ENCODE measurements at places on chromosomes 1 and 21.

GRCh38 chr1:167996266-167996665, 59.4 kb upstream of the MPC2 start:
- no peak for DNase-seq

DNA sequence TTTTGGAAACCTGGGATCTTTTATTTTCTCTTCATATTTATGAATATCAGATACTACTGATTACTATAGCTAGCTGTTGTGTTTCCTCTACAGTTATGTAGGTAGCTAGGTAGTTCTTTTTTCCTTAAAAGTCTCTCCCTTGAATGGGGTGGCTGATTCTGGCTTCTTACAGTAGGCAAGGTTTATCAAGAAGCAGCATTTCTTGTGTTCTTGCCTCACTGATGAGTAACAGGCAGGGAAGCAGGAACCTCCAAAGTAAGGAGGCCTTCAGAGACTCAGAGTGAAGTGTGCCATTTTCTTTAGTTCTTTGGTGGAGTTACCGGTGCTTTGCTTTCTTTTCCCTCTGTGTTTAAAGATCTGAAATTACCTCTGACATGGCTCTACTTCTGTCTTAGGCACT, 56.0 kb downstream of the ZMYM4 start:
- no peak for DNase-seq

DNA sequence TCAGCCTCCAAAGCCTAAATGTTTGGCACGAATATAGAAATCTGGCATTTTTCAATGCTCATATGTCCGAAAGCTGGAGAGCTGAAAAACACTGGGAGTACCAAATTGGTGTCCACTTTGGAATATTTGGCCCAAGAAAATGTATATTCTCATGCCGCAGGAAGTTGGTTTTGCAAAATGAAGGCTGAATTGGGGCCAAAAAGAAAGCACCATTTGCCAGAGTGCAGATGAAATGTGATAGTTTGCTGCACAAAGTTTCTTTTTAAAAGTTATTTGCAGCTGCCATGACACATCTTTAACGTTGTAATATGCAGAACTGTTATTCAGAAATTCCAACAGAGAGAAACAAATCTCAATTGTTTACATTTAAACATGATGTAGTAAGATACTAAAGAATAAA, 124.2 kb upstream of the LYPLAL1 start:
- no peak for DNase-seq

DNA sequence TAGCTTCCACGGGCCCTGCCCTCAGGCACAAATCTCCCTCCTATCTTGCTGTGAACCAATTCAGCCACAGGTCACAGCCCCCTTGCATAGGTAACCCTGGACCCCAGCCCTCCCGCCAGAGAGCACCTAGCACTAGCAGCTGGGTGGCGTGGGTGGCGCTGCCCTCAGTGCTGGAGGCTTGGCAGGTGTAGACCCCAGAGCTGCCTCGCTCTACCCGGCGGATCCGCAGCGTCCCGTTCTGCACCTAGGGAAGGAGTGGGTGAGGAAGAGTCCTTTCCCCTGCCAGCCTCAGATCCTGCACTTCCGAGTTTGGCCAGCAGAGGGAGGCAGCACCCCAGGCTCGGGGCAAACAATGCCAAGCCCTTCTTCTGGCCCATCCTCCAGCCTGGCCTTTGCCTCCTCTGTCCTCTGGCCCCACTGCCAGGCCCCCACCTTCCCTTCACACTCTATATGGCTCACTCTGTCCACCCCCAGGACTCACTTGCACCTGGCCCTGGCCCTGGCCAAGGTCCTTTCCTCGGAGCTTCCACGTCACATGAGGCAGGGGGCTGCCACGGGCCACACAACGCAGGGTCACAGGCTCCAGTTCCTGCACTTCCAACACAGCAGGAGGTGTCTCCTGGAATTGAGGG, 9.0 kb downstream of the IGSF9 start:
- DNase-seq, result no peak

DNA sequence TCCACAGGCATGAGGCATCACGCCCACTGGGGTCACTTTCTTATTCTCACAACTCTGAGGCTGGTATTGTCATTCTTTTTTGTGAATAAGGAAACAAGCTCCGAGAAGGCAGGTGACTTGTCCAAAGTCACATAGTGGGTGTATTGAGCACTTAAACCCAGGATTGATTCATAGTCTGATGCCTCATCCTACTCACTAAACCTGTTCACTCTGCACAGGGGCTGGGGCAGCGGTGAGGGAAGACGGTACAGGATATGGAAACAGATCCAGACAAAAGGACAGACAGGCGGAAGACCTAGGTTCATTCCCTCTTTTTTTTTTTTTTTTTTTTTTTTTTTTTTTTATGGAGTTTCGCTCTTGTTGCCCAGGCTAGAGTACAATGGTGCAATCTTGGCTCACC, 56.6 kb downstream of the NKAIN1 start:
- no peak for DNase-seq

GRCh38 chr1:86436041-86436440, 12.1 kb downstream of the CLCA2 start:
- DNase-seq, result no peak

- no peak for DNase-seq
Observed at GRCh38 chr1:33088119-33088906, 7.4 kb downstream of the AZIN2 start.

- no peak for DNase-seq
Observed at GRCh38 chr1:205077158-205077933, 6.9 kb downstream of the TMEM81 start.

GRCh38 chr1:183580281-183580682, 10.0 kb downstream of the NCF2 start:
- DNase-seq, result no peak

- peak; percentile 40 for DNase-seq
Observed at GRCh38 chr1:11684070-11684469, 3.1 kb upstream of the MAD2L2 start.

GRCh38 chr21:39196310-39196709, 13.1 kb upstream of the PSMG1 start:
- no peak for DNase-seq

GRCh38 chr1:178607718-178608408, 95.0 kb downstream of the TEX35 start:
- DNase-seq, result no peak

- DNase-seq, result no peak
Observed at GRCh38 chr1:232283864-232284263, 346.1 kb downstream of the SIPA1L2 start.

- DNase-seq, result no peak
Observed at GRCh38 chr1:146036241-146036964, 14.9 kb upstream of the HJV start.

GRCh38 chr1:3156936-3157335, 87.9 kb downstream of the PRDM16 start:
- no peak for DNase-seq

DNA sequence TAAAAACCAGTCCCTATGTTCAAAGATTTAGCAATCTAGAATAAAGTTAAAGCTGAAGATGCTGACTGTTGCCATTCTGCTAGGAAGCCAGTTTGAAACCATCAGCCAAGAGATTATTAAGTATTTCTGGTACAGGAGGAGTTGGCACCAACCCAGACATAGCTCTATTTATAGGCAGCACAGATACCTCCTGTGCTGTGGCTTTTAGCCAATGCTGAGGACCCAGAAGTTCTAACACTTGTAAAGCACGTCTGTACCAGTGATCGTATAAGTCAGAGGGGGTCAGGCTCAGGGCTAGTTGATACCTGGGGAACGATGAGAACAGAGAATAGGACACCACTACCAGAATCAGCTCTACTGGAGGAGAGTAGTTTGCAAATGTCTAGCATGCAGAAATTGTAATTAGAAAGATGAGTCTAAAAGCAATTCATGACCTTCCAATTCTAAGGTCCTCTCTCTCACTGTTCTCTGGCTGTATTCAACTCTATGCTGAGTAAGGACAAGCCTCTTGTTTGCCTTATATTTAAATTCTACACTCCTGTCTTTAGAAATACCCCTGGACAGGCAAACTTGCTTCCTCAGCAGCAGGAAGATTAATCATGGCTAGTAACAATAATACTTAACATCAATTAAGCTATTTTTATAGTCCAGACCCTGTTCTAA, 96.8 kb upstream of the PALMD start:
- peak; percentile 62 for DNase-seq

DNA sequence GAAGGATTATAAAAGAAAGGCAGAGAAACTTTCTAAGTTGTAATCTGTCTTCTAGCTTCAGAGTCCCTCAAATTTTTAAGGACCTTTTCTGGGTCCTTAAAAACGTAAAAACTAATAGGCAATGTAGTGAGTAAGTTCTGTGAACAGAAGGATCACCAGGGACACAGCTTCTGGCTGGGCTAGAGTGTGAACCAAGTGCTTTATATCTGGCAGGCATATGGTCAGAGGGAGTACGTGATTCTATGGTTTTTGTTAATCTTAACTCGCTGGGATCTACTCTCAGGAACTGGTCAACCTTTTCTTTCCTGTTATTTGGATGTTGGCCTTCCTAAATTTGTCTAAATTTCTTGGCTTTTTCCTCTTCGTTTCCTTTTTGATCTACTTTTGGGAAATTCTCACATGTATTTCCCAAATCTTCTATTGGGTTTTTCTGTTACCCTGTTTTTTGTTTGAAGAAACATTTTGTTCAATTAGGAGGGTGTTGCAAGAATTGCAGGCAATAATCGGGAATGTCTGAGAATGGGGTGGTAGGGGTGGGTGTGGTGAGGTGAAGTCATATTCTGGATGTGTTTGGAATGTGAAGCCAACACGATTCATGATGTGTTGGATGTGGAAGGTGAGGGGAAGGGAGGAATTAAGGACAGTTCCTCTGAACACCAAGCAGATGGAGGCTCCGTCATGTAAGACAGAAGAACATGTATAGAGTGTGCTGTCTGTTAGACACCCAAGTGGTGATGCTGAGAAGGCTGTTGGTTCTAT, 193.2 kb downstream of the FMN2 start:
- DNase-seq, result no peak

GRCh38 chr1:38336961-38337360, 290.4 kb upstream of the POU3F1 start:
- DNase-seq, result no peak

GRCh38 chr1:109509176-109510134, at the start of gene AMIGO1:
Gene AMIGO1, minus strand, starts transcription at chr1:109509727. Its CDS starts 815 bp downstream, at chr1:109508912.
- DNase-seq, result no peak

- DNase-seq, result no peak
Observed at GRCh38 chr1:186605762-186606350, 74.4 kb downstream of the PTGS2 start.

GRCh38 chr1:44645476-44646244, 28.6 kb downstream of the TMEM53 start:
- no peak for DNase-seq

GRCh38 chr1:74964508-74965102, 169.6 kb upstream of the LHX8 start:
- peak; percentile 65 for DNase-seq

DNA sequence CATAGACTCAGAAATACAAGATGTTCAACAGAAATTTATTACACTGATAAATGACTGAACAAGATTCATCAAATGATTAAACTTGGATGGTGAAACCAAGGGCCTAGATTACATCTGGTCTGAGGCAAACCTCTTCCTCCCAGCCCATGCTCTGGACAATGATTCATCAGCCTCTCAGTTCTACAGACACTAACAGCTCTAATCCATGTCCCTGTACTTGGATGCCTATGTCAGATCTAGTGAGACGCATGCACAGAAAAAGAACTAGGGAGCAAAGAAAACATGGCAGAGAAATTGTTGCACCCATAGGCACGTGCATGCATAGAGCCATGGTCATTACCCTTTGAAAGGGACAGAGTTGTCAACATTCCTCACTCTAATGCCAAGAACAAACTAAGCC, 250.1 kb downstream of the KCNH1 start:
- no peak for DNase-seq

DNA sequence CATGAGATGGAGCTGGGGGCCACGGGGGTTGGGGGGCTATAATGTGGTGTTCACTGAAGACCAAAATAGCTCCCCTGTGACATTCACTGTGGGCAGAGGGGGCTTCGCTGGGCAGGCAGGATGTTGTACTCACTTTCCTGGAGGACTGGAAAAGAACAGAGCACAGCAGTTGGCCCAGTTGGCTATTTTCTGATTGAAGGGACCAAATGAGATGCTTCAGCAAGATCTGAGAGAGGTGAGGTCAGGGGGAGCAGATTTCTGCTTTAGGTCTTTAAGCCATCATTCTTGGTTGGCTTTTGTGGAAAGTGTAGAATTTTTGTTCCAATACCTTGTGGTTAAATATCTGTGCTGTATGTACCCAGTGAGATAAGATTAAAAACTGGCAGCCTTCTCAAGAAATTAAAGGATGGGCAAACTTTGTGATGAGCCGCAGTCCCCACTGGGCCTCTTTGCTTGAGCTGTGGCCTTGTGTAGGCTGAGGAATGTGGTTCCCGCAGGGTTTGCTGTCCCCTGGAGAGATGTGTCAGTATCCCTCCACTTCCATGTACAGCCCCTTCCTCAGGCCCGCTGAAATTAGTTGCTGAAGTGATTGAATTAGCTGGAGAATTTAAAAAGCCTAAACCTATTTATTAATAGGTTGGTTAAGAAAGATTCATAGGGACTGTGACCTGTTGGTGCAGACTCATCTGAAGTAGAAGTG, 80.7 kb downstream of the ATP5PO start:
- no peak for DNase-seq

DNA sequence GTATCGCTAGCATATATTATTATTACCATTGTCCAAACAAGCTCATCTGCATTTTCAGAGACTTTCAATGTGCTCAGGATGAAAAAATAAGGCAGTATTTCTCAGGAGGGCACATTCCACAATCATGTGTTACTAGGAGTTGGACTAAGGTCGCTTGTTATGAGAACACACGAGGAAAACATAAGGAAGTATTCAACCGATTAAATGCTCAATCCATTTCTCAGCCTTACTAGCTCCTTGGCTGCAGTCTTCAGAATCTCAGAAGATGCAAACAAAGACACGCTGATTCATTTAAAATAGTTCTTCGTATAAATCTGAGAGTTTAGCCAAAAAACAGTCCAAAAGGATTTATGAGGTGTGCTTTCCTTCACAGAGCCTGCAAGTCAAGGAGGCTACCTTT, 82.0 kb upstream of the JAK1 start:
- no peak for DNase-seq

DNA sequence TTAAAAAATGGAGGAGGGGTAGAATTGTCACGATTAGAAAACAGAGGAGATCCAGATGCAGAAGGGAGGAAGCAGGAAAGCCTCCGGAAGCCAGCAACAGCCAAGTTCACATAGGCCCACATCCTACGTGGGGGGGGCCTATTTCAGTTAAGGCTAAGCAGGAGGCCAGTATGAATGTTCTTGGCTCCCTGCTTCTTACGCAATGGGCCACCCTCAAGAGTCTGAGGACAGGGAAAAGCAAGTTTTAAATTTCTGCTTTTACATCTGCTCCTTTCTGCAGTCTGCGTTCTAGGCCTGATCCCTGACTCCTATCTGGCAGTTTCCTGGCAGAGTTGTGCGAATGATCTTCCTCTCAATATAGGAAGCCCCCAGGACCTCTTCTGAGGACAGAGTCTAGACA, 30.6 kb downstream of the RABIF start:
- no peak for DNase-seq

DNA sequence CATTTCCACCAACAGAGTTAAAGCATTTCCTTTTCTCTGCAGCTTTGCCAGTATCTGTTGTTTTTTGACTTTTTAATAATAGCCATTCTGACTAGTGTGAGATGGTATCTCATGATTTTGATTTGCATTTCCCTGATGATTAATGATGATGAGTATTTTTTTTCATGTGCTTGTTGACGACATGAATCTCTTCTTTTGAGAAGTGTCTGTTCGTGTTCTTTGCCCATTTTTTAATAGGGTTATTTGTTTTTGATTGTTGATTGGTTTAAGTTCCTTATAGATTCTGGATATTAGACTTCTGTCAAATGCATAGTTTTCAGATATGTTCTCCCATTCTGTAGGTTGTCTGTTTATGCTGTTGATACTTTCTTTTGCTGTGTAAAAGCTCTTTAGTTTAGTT, 37.9 kb upstream of the PALMD start:
- DNase-seq, result no peak

- DNase-seq, result no peak
Observed at GRCh38 chr1:171433451-171433850, 51.9 kb upstream of the PRRC2C start.

GRCh38 chr1:116474921-116475849, 95.6 kb downstream of the CD58 start:
- DNase-seq, result no peak
